ENCODE measurements at places on chromosomes 3 and 15.

- peak; percentile 23 for DNase-seq
These were observed 730 bp upstream of the ZNF710 start for GRCh38 chr15:90000186-90001001.

DNA sequence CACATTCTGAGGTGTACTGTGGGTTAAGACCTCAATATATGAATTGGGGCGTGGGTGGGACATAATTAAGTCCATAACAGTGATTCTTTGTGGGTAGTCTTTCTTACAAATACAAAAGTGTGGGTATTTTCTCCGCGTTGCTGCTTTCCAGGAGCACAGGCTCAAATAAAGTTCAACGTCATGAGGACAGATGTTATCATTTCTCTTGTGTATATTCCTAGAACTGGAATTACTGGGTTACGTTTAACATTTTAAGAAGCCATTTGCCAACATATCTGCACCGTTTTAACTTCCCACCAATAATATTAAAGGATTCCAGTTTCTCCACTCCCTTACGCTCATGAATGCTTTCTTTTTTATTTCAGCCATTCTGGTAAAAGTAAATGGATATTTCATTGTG is 39.6 kb downstream of the ZNF860 start:
- no peak for DNase-seq

DNA sequence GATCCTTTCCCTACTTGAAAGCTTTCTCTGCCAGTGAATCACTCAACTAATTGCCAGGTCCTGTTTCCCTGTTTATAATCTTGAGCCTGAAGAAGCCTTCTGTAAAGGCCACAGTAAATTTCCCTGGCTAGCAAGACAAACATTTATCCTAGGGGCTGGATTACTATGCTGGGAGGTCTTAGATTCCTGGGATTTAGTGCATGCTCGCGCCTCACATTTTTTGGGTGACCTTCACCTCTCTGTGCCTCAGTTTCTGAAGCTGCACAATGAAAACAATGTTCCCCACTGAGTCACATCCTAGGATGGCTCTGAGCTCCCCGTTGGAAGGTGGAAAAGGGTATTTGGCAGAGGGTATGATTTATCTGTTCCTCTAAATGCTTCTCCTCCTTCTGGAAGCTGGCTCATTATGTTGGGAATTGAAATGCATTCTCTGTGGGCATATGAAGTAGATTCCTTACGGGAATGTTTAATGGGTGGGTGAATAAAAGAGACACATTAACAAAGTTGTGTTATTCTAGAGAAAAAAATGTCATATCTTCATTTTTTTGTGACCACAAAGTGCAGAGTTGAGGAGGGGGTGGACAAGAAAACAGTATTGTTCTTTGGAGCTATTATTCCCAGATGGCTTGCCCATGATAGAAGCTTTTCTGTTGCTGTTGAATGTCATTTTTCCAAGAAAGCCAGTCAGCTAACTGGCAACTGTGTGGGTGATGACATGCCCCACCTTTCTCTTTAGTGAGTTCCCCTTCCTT is 32.4 kb downstream of the LSM3 start:
- DNase-seq: no peak

DNA sequence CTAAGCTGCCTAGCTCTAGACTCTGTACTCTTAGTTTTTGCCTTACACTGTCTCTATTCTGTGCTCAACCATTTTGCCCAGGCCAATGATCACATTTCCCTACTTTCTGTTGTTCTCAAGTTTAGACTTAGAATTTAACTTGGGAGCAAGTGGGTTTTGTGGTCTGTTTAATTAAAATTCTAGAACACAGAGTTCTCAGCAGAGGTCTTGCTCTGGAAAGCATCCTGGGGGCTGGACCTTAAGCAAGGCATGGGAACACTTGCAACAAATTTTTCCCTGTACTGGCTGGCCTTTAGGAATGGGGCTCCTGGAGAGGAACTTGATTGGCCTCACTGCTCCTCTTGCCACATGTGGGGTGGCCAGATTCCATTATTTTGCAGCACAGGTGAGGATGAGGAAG is 236.3 kb upstream of the LRTM1 start:
- DNase-seq: no peak

GRCh38 chr3:89098173-89098572 is 9.2 kb upstream of the EPHA3 start:
- no peak for DNase-seq

GRCh38 chr3:185822221-185823000 is 2.4 kb downstream of the IGF2BP2 start:
- no peak for DNase-seq

DNA sequence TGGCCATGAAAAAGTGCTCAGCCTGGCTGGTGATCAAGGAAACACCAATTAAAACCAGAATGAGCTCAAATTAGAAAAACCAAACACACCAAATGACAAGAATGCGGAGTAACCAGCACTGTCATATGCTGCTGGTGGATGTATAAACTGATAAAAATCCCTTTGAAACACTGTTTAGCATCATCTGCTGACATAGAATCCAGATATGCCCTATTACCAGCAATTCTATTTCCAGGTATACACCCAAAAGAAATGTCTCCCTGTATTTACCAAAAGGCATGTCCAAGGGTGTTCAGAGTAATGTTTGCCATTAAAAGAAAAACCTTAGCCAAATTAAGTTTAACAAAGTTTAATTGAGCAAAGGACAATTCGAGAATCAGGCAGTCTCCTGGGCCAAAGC is 138.6 kb downstream of the FMN1 start:
- no peak for DNase-seq

DNA sequence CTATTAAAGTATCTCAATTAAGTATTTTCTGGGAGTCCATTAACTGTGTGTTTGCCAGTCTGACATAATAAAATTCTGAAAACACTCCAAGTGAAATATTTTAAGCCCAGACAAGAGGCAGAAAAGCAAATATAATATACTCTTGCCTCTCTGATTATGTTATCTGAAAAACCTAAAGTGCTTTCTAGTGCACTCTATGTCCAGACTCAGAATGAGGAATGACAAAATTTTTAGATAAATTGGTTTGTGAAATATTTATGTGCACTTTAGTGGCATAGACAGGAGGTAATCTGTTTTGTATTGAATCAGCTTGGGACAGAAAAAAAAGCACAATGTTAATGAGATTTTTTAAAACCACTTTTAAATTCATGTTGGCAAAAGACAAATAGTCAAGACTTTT is 508.2 kb upstream of the SUCLG2 start:
- no peak for DNase-seq

- peak; percentile 57 for DNase-seq
These were observed 203.8 kb upstream of the CD96 start for GRCh38 chr3:111338059-111338698.

GRCh38 chr3:64650096-64650622 is 37.6 kb downstream of the ADAMTS9 start:
- no peak for DNase-seq

GRCh38 chr3:32531010-32531647 is 28.5 kb upstream of the CMTM6 start:
- DNase-seq: no peak

DNA sequence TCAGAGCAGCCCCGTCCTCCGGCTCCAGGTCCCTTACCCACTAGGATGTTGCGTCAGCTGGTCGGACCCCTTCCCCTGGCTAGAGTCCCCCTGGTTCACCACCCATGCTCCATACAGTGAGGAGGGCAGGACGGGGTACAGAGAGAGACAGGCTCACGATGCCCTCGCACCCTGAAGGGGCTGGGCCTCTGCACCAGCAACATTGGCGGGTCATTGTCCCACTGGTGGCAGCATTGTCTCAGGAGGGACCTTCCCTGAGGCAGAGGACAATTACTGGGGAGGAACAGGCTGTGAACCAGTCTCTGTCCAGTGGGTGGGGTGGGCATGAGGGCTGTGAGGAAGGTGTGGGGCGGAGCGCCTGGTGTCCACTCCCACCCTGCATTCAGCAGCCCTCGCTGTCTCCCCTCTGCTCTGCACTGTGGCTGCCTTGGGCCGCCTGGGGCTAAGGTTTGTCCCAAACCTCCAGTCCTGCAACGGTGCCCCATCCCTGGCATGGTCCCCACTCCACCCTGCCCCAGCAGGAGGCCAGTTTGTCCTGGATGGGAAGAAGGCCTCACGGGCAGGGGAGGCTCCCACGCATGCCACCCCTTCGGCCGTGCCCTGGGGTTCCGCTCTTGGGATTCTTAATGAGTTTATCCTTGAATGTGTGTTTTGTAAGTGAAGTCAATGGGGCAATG is 48.0 kb upstream of the KLF13 start:
- DNase-seq: no peak

DNA sequence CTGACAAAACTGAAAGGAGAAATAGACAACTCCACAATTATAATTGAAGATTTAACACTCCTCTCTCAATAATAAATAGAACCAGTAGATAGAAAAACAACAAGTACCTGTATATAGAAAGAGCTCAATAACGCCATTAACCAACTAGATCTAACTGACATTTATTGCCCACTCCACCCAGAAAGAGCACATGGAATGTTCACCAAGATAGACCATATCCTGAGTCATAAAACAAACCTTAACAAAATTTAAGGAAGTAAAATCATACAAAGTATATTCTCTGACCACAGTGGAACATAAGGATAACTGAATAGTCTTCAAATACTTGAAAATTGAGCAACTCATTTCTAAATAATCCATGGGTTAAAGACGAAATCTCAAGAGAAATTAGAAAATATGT is 25.1 kb downstream of the KBTBD12 start:
- no peak for DNase-seq

DNA sequence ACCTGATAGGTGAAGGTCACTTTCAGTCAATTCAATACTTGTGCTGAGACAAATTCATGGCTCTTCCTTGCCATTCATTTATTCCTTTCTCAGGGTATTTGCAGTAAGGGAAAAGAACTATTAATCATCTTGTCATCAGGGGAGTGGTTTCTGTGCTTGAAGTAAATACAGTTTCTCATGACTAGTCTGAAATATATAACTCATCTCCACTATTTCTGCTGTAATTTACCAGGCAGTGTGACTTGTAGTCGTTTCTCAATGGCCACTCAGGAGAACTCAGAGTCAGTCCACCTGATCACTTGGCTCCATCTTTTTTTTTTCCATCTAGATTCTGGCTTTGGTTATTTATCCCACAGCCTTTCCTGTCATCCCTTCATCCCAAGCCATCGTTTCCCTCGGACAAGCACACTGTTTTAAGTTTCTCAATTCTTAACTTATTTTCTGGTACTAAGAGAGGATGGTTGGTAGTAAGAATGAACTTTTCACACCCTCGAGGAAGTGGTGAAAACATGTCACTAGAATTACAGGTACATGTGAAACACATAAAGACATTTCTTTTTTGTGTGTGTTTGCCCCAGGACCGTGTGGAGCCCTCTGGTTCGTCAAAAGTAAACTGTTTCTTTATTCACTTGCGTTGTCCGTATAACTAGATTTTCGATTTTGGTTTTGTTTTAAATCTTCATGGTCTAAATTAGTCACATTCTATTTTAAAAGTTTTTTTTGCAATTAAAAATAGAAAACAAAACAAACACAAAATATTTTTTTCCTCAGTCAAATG is 620.2 kb downstream of the ZBBX start:
- DNase-seq: no peak

GRCh38 chr15:32829436-32829835 is 111.6 kb downstream of the GREM1 start:
- DNase-seq: no peak

- no peak for DNase-seq
These were observed 4.5 kb downstream of the DLEC1 start for GRCh38 chr3:38043486-38043885.

GRCh38 chr15:63189941-63190768 is 749 bp downstream of the RAB8B start:
- DNase-seq: no peak

GRCh38 chr3:7709376-7710082 is 792.1 kb upstream of the LMCD1 start:
- DNase-seq: no peak

DNA sequence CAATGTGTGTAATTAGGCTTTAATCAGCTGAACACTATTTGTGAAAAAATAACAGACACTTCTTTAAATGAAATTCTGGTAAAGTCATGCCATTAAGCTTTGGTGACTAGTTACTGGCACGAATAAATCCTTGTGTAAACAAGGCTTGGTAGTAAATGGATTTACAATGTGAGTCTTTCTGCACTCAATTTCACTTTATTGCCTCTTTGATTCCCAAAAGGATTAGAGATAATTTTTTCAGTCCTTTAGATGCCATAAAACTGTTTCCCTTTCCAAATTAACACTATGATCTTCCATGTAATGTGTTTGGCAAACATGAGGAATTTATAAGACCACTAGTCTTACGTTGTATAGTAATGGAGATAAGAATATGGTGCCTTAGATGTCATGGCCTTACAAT is 339.5 kb upstream of the DNAJC19 start:
- DNase-seq: no peak

- no peak for DNase-seq
These were observed 1045.3 kb downstream of the TUSC7 start for GRCh38 chr3:117754841-117755240.

GRCh38 chr3:8489278-8489792 is 12.3 kb upstream of the LMCD1 start:
- no peak for DNase-seq

- no peak for DNase-seq
These were observed 10.6 kb upstream of the STT3B start for GRCh38 chr3:31522152-31522551.

- DNase-seq: no peak
These were observed 1.9 kb downstream of the NEIL1 start for GRCh38 chr15:75348562-75349350.

DNA sequence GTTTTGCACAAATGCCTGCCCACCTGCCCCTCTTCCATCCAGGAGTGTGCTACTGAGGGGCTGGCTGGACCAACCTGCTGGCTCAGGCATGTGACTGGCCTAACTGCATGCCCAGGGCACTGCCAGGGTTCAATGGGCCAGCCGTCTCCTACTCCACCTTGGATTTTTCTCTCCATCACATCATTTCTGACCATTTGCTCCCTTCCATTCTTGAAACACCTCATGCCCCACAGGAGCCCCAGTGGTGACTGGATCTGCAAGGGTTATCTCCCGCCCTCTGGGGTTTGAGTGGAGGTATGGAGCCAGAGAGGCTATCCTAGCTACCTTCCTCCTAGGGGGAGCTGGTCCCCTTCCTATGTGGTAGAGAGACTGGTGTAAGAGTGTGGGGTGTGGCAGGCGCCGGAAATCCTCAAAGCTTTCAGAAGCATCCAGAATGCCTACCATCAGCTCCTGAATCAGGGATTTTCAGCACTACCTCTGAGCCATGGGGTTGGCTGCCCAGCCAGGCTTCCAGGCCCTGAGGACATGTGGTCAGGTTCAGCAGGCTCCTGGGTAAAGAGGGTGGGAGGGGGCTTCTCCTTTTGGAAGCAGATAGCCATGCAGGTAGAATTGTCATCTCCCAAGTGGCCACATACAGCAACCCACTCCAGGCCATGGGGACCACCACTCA is 2.9 kb upstream of the MANF start:
- DNase-seq: no peak

DNA sequence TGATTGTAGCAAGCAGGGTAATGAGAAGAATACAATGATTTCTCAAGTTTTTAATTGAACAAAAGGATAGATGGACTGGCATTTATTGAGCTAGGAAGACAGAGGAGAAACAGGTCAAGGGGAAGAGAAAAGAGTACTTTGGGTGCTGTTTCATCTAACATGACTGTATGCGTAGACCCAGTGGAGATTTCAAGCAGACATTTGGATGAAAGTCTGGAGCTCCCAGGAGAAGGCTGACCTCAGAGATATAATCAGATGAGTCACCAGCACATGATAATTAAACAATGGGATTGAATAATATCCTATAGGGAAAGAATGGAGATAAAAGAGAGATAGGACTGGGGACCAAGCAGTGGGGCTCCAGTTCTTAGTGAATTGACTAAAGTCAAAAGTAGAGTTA is 194.9 kb downstream of the ARRDC4 start:
- DNase-seq: no peak

All from stimulated activated CD4-positive, alpha-beta T cell treated with anti-CD3 and anti-CD28 coated beads, Interleukin-15, amount 100 ng/mL, for 24 hours (primary cell).